ENCODE measurements at places on chromosomes 4 and X.

DNA sequence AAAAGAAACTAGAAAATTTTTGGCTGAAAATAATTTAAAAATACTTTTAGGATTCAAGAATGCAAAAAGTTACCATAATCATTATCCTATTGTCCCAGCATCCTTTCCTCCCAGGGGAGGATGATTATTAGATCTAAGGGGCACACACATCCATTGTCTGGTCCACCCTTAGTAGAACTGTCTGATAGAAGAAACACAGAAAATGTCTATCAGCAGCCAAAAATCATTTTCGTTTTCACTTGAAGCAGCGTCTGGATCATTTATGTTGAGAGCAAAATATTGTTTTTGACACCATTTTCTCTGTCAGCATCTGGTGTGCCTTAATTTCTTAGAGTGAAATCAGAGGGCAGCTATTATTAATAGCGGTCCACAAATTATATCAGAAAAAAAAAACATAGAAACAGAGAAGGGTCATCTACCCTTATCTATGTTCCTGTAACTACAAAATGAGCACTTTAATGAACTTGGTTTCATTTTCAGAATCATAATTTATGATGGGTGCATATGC is 446.3 kb downstream of the TRAM1L1 start:
- DNase-seq: no peak
- no peak overlapping the region for H3K27ac ChIP-seq
- no peaks in the 10 kb centered on the region for H3K36me3 ChIP-seq
- no peak overlapping the region for H3K4me3 ChIP-seq
- no peaks in the 10 kb centered on the region for H3K27me3 ChIP-seq
- no peaks in the 10 kb centered on the region for H3K4me1 ChIP-seq

DNA sequence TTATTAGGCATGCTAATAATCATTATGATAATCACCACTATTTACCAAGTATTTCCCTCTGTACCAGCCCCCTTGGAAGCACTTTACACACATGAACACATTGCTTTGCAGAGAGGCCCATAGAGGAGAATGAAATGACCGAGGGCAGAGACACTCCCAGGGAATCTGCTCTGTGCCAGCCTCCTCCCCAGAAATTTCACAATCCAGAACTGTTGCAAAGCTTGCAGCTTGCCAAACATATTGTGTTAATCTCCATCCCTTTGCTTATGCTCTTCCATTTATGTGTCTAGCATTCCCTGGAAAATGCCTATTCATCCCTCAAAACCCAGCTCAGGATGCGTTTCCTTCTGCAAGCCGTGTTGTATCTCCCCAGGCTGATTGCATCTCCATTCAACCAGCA is 37.8 kb downstream of the CYTL1 start:
- H3K27ac ChIP-seq: no peak overlapping the region
- H3K27me3 ChIP-seq: no peaks in the 10 kb centered on the region
- H3K4me3 ChIP-seq: no peak overlapping the region
- DNase-seq: no peak
- H3K4me1 ChIP-seq: no peaks in the 10 kb centered on the region

- no peak for DNase-seq
- H3K4me1 ChIP-seq: no peaks in the 10 kb centered on the region
- H3K27ac ChIP-seq: no peak overlapping the region
- no peaks in the 10 kb centered on the region for H3K27me3 ChIP-seq
- no peak overlapping the region for H3K4me3 ChIP-seq
- no peaks in the 10 kb centered on the region for H3K36me3 ChIP-seq
Measured at GRCh38 chr4:48683784-48684666, 96.1 kb downstream of the FRYL start.

- no peaks in the 10 kb centered on the region for H3K36me3 ChIP-seq
- no peak overlapping the region for H3K4me3 ChIP-seq
- H3K4me1 ChIP-seq: no peaks in the 10 kb centered on the region
- no peak for DNase-seq
Measured at GRCh38 chr4:149765630-149766029, 50.0 kb downstream of the IQCM start.

DNA sequence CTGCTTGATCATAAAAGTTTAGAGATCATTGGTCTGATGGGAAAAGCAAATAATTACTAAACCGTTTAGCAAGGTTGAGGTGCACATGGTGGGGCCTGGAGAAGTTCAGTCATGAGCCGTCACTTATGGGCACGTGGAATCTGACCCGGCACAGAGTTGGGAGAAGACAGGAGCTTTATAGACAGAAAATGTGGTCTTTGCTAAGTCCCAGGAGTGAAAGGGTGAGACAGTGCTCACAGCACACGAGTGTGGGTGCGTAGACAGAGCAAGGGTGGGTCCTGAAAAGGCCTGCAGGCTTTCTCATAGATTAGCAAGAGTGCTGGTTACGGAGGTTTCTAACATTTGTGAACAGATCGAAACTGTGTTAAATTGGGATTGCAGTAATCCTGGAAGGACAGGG is 43.8 kb downstream of the HTT start:
- H3K27ac ChIP-seq: no peak overlapping the region
- DNase-seq: no peak
- H3K27me3 ChIP-seq: no peaks in the 10 kb centered on the region
- H3K36me3 ChIP-seq: peaks cover 10% of the 10 kb centered on the region

Measured in prostate gland (tissue), 2 donors.